ENCODE measurements at places on chromosomes 1 and 21.

- no peak for DNase-seq
These were observed 6.5 kb downstream of the ACTRT2 start for GRCh38 chr1:3027611-3028371.

DNA sequence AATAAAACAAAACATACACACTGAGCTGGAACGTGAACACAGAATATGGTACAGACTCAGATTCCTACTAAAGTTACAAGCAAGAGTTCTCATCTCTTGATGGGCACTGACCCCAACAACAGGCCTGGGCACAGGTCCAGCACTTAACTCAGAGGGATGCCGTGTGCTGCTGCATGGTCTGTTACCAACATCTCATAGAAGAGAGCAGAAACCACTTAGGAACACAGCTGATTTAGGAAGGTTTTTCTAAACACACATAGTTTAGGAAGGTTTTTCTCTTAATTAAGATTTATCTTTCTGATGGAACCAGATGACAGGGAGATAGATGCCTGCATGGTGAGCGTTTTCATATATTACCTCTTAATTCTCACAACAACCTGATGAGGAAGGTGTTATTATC is 1.5 kb downstream of the GCLM start:
- DNase-seq: no peak

DNA sequence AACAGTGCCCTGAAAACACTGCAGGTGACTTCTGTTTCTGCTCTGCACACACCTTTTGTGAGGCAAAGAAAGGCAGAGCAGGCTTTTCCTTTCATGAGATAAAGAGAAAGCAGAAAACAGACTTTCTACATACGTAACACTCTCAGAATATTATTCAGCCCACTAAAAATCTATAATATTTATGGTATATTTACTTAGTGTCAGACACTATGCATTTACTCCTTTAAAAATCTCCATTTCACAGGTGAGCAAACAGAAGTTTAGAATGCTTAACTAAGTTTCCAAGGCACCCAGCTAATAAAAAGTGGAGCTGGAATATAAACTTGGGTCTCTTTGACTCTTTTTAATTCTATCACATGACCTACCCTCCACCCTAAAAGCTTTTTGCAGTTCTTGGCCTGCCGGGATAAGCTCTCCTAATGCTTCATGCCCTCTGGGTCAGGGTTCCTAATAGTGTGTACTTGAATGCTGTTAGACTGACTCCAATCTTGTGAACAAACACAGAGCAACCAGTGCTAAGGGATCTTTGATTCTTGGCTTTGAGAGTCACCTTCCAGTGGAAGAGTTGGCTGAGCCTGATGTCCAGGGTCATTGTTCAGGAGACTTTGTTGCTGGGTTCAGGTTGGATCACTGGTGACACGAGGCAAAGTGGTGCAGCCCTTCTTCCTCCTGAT is 27.2 kb downstream of the PROK1 start:
- DNase-seq: no peak

DNA sequence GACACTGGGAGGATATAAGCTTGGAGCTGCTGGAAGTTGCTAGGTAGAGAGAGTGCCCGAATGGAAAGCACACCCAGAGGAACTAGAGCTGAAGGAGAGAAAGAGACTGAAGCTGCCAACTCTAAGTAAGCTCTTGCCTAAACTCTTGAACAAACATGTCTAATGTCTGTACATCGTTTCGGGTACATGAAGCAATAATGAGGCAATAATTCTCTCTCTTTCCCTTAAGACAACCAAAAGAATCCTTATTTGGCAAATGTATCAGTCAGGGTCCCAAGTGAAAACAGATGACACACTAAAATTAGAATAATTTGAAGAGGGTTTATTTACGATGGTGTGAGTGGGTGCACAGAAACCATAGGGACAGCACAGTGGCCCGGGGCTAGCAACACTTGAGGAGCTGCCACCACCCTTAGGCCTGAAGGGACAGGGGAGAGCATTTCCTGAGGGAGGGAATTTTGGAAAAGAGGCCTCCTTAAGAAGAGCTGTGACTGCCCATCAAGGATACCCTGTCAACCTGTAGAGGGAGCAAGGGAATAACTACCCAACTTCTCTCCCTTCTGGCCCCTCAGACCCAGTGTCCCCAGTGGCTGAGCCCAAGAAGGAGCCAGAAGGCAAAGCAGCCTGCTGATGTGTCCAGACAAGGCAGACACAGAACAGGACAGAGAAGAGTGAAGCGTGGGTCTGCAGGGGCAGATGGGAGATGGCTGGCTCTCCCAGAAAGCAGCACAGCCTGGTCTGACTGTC is 36.1 kb upstream of the KHDRBS1 start:
- peak; percentile 22 for DNase-seq

DNA sequence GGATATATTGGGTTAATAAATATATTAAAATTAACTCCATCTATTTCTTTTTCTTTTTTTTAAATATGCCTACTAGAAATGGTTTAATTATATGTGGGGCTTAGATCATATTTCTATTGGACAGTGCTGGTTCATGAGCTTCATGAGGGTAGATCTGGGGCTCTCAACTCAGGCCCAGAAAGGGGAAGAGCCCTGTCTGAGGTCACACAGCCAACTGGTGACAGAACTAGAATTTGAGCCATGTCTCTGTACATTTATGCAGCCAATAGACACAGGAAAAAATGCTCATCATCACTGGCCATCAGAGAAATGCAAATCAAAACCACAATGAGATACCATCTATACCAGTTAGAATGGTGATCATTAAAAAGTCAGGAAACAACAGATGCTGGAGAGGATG is 5.1 kb upstream of the EPHB2 start:
- no peak for DNase-seq

DNA sequence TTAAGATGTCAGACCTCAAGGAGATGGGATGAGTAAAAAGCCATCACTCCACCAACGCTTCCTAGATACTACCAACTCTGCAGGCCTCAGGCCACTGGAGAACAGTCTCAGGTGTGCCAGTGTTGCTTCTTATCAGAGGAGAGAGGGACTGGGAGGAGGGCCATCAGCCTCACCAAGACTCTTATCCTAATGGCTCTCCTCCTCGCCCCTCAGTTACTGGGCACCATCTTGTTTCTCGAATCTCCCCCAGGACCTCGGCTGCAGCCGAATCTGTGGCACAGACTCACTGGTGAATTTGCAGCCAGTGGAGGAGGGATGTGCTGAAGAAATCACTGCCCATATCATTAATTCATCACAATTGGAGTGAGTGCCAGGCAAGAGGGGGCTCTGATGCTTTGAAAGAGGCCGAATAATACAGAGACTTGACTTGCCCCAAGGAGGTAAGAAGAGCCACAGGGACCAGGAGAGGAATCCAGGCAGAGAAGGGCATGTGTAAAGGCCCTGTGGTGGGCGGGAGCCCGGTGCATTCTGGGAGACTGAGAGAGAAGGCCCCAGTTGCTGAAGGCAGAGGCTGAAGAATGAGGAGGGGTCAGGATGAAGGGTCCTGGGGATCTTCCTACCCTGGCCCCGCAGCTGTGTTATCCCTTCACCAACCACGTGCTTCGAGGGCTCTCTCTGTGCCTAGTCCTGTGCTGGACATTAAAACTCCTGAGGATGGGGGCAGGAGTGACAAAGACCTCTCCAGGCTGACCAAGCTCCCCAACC is 129.8 kb downstream of the PTPRU start:
- DNase-seq: no peak

Data from RWPE1 (cell line).